CD4-positive, alpha-beta T cell treated with Interleukin-10 for 1 hour (primary cell): ENCODE measurements at places on chromosomes 11 and 22.

GRCh38 chr11:11519184-11519583 is 102.6 kb downstream of the GALNT18 start:
- DNase-seq, result no peak

GRCh38 chr22:50526834-50527801 is 1.7 kb upstream of the SCO2 start:
- peak; percentile 62 for DNase-seq

- DNase-seq, result no peak
Measured at GRCh38 chr11:56151376-56151775, 8.7 kb downstream of the OR8K5 start.

- no peak for DNase-seq
Measured at GRCh38 chr22:29265929-29266328, 1.9 kb downstream of the RHBDD3 start.
